ENCODE measurements at places on chromosomes 4 and X. TPM values are rescaled to one million over a fixed set of nuclear protein-coding genes. Genes with fewer than 3 reads are reported as not detected.

The CSAG3 gene
- not detected for polyA plus RNA-seq

- no peak for DNase-seq
These were observed 96.0 kb downstream of the FANCB start for GRCh38 chrX:14776901-14777300.

GRCh38 chr4:138910914-138911336 lies 104.7 kb upstream of the NOCT start:
- peak; percentile 75 for DNase-seq

The CXXC4 gene
- polyA plus RNA-seq: 16.1 TPM

- DNase-seq: no peak
These were observed 141.4 kb upstream of the SMIM10 start for GRCh38 chrX:134849390-134849789.

DNA sequence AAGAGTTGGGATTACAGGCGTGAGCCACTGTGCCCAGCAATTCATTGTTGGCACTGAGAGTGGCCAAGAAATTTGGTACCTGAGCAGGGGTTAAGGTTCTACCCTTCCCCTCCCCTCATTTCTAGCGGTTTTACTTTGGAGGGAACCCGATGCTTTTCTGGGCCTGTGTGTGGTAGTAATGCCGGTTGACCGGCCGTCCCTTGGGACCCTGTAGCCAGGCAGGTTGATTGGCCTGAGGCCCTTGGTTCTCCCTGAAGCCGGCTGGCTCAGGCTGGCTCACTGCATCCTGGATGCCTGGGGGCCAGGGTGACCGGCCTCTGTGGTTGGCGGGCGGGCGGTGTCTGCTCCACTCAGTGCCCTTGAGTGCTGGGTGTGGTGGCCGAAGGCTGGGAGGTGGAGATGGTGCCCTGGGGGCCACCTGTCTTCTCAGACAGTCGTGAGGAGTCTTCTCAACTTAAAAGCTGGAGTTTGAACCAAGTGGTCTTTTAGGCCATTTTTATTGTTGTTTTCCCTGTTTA lies 45.6 kb downstream of the RGS12 start:
- DNase-seq: no peak

DNA sequence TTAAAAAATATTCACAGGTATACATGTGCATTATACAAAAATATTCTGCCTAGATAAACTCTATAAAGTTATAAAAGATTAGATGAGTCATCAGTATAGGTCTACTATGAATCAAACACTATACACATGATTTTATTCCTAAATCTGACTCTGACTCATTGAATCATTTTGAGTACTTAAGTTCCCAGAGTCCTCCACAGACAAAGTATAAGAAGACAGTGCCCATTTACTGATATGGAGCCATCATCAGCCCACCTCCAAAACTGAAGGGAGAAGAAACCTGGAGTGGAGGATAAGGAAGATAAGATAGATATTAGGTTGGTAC lies 28.7 kb upstream of the ANTXR2 start:
- no peak for DNase-seq

DNA sequence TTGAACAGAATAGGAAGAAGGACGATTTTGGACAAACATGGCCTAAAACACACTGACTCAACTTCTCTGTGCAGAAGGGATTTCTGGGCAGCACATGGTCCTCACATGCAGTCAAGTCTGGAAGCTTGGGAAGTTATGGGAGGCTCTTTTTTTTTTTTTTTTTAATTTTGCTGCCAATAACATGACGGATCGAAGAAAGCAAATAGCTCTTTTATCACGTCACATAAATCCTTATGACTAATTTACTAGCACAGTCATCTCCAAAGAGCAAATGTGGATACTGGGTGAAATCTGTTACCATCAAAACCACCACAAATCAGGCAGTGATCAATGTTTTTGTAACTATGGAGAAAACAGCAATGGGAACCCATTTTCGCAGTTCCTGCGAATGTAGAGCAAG lies 193.3 kb upstream of the FAM9B start:
- DNase-seq: no peak

The TBX22 gene
- polyA plus RNA-seq: 0.11 TPM

The RAB41 gene
- polyA plus RNA-seq: 1.3 TPM

GRCh38 chrX:108020631-108021030 lies 24.2 kb upstream of the VSIG1 start:
- no peak for DNase-seq

DNA sequence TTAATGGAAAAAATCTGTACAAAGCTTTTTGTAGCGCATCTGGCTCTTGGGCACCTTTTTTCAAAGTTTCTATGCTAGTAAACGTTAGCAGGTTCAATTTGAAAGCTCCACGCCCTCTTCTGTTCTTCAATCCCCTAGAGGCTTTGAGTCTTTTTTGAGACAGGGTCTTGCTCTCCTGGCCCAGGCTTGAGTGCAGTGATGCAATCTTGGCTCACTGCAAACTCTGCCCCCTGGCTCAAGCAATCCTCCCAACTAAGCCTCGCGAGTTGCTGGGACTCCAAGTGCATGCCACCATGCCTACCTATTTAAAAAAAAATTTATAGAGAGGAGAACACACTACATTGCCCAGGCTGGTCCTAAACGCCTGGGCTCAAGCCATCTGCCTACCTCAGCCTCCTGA lies 9.2 kb downstream of the RXFP1 start:
- DNase-seq: no peak

DNA sequence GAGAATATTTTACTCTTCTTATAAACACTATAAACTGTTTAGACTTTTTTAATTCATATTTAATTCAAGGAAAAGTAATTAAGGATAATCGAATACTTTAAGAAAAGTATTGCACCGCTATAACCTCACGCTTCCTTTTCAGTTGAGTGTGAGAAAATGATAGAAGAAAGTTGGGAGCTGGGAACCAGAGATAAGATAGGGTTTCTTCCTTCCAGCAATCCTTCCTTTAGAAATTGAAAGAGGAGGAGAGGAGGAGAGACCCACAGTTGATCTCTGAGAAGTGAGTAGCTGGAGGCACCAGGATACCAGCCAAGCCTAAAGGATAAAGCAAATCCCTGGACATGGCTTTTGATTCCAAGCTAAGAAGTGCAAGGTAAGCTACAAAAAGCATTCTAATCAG lies 242.3 kb upstream of the NOCT start:
- no peak for DNase-seq

The CCDC160 gene
- 3.2 TPM for polyA plus RNA-seq

DNA sequence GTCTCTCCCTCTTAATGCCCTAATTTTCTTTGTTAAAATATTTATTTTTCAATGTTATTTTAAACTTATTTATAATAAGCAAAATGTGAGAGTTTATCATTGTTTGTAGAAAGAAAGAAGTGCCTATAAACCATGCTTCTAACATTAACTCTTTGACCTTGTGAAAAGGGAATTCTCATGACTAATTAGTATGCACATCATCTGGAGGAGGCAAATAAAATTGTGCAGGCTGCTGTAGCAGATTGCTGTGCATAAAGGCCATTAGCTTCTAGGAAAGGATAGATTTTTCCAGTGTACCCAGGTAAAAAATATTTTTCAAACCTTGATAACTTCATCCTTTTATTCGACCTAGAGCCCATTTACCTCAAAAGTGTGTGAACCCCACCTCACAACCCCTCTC lies 84.6 kb upstream of the GUCY1A1 start:
- DNase-seq: no peak

DNA sequence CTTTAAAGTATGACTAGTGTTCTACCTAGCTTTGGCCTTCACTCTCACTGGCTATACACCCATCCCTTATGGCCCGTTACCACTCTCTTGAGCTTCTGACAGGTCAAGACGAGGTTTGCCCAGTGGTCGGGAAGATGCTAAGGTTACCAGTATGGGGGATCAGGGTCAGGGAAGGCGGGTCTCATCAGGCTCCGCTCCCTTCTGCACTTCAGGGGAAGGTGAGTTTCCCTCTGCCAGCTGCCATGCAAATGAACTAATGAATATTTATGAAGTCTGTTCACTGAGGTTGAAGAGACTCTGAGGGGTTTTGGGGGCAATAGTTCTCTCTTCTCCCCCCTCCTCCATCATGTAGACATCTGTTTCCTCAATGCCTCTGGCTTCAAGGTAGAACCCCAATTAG lies 6.6 kb downstream of the EFNB1 start:
- DNase-seq: no peak

The GAGE2A gene
- not detected for polyA plus RNA-seq

GRCh38 chrX:118536687-118537461 lies 41.3 kb downstream of the DOCK11 start:
- no peak for DNase-seq

The NAT8L gene
- 4.4 TPM for polyA plus RNA-seq

The SPIN4 gene
- polyA plus RNA-seq: 17.8 TPM

- DNase-seq: no peak
These were observed 17.4 kb downstream of the DCX start for GRCh38 chrX:111394569-111394968.

- no peak for DNase-seq
These were observed 73.9 kb downstream of the RTL5 start for GRCh38 chrX:72057849-72058248.

GRCh38 chrX:129678614-129679195 lies 23.9 kb upstream of the APLN start:
- DNase-seq: no peak

GRCh38 chr4:26866781-26867180 lies 6.1 kb downstream of the STIM2 start:
- no peak for DNase-seq

- DNase-seq: no peak
These were observed 1698.4 kb upstream of the PCDH10 start for GRCh38 chr4:131450572-131451209.

The NR3C2 gene
- polyA plus RNA-seq: 19.5 TPM

DNA sequence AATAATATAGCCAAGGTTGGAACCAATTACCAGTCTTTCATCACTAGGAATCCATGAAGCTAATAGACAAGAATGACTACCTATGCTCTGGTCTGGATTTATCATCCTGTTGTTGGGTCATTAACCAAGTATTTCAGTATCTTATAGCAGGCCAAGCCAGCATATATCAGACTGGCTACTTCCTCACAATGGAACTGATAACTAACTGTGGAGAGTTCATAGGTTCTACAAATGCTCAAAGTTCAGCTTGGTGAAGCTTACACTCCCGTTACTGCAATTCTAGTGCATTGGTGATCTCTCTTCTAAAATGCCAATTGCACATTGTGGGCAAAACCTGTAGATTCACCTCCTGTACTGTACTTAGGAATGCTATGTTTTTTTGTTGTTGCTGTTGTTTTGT lies 4.8 kb downstream of the TRPC5OS start:
- DNase-seq: no peak

Measured in left lung (tissue), 14 donors.